Activated CD4-positive, alpha-beta memory T cell treated with anti-CD3 and anti-CD28 coated beads, Interleukin-2, amount 10 ng/mL, durations not matched to agents 7 days and 5 days (primary cell): ENCODE measurements at places on chromosomes 12 and 14.

DNA sequence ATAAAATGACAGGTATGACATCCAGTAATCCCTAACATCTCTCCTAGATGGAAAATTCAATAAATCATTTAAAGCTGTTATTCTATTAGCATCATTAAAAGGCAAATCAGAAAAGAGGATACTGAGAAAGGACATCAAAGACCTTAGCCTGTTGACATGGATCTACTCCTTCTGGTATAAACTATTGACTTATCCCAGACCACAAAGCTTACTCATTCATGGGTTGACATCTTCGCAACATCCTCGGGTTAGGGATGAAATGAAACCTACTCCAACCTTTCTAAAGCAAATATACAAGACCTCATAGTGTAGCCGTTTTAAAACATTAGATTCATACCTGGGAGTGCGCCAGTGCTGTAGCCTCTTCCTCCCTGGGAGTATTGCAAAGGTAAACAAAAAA, 191.5 kb upstream of the BTG1 start:
- no peak for DNase-seq

- no peak for DNase-seq
Observed at GRCh38 chr14:49982501-49982951, 89.6 kb downstream of the ARF6 start.

- no peak for DNase-seq
Observed at GRCh38 chr12:85448548-85449139, 168.6 kb downstream of the ALX1 start.

GRCh38 chr14:44988694-44989093, 26.7 kb downstream of the TOGARAM1 start:
- no peak for DNase-seq

- DNase-seq, result no peak
Observed at GRCh38 chr14:68807987-68808386, 15.1 kb upstream of the ZFP36L1 start.

DNA sequence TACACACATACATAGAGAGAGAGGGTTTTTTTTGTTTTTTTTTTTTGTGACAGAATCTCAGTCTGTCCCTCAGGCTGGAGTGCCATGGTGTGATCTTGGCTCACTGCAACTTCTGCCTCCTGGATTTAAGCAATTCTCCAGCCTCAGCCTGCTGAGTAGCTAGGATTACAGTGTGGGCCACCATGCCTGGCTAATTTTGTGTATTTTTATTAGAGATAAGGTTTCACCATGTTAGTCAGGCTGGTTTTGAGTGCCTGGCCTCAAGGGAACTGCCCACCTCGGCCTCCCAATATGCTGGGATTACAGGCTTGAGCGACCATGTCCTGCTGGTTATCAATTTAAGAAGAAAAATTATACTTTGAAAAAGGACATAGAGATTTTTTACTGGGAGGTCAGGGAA, 710.6 kb downstream of the SLC6A15 start:
- no peak for DNase-seq

GRCh38 chr12:56243731-56244181, 13.9 kb downstream of the SLC39A5 start:
- DNase-seq, result no peak

- DNase-seq, result no peak
Observed at GRCh38 chr14:99015833-99016232, 256.2 kb downstream of the BCL11B start.

GRCh38 chr12:121523741-121524140, 57.1 kb downstream of the KDM2B start:
- DNase-seq, result no peak

DNA sequence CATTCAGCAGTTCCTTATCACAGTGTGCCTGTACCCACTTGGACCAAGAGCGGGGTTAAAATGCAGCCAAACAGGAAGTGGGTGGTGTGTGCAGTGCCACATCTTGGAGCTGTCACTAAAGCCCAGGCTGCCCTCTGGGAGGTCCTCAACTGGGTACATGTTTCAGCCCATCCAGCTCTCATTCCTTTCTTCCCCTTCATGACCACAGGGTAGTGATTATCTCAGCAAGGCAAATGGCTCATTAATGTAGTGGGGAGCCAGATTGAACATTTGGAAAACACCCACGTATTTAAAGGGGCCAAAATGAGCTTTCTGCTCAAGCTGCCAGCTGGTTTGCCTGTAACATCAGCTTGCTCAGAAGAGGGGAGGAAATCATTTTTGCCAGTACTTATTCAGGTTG, 210.8 kb upstream of the BTG1 start:
- DNase-seq, result no peak

DNA sequence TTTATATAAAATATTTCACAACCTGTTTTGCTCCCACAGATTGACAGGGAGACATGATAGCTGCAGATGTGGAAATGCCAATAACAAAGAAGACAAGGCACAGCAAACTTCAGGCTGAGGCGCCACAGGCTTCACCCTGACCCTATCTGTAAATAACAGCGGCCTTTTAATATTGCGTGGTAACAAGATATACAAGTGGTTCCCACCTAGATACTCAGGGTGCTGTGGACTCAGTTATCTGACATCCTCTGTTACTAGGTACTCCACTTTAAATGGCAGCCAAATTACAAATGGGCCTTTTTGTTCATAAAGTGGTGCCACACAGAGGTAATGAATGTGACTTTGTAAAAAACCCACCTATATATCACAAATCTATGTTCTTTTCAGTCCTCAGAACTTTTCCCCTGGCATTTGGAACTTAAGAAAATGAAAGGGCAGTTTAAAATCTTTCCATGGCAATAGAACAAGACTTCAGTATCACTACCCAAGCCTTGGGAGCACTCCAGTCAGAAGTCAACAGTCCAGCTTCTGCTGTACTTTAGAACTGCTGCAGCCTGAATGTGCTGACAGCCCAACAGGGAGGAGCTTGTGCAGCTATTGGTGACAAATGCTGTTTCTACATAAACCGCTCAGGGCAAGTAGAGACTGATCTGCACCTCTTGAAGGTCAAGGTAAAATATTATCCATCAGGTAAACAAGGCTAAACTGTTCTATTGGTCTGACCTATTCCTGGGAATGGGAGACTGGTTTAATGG, 86.2 kb upstream of the DCD start:
- DNase-seq, result no peak

- no peak for DNase-seq
Observed at GRCh38 chr14:35114036-35114435, 7.8 kb downstream of the PPP2R3C start.

GRCh38 chr14:60153991-60154390, 11.2 kb downstream of the DHRS7 start:
- peak; percentile 21 for DNase-seq

GRCh38 chr14:35978561-35978960, 152.4 kb downstream of the BRMS1L start:
- no peak for DNase-seq

GRCh38 chr12:14654416-14654815, 42.0 kb downstream of the GUCY2C start:
- no peak for DNase-seq

DNA sequence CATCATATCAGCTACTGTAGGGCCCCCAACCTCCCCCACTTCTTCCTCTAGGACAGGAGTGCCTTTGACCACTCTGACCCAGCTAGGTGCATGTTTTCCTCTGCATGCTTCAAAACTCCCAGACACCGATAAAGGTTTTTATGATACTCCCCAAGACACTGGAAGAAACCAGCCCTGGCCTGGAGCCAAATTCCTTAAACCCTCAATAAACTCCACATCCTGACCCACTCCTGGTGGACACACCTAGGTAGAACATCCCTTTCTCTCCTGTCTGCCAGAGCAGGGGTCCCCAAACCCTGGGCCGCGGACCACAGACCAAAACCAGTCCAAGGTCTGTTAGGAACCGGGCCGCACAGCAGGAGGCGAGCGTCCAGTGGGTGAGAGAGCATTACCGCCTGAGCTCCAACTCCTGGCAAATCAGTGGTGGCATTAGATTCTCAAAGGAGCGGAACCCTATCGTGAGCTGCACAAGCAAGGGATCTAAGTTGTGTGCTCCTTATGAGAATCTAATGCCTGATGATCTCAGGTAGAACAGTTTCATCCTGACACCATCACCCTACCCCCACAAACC, 49.6 kb downstream of the NT5DC3 start:
- DNase-seq, result no peak

- no peak for DNase-seq
Observed at GRCh38 chr12:120720234-120720986, 5.2 kb upstream of the ACADS start.

GRCh38 chr12:23375621-23376020, 573.8 kb downstream of the SOX5 start:
- no peak for DNase-seq

DNA sequence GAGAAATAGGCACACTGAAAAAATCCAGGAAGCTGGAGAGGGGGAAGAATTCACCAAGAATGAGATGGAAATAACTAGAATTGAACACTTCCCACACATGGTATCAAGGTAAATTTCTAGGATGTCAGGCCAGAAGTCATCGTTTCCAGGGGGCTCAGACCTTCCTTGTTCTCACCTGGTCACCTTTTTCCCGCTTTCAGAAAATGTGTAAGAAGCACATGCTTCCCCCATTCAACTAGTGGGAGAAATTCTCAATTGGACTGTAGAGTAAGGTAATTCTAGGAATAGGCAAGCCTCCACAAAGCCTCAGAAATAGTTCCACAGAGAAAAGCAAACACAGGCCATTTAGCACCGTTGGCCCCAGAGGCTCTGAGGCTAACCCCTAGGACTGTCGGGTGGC, 2.8 kb upstream of the PTMS start:
- no peak for DNase-seq

DNA sequence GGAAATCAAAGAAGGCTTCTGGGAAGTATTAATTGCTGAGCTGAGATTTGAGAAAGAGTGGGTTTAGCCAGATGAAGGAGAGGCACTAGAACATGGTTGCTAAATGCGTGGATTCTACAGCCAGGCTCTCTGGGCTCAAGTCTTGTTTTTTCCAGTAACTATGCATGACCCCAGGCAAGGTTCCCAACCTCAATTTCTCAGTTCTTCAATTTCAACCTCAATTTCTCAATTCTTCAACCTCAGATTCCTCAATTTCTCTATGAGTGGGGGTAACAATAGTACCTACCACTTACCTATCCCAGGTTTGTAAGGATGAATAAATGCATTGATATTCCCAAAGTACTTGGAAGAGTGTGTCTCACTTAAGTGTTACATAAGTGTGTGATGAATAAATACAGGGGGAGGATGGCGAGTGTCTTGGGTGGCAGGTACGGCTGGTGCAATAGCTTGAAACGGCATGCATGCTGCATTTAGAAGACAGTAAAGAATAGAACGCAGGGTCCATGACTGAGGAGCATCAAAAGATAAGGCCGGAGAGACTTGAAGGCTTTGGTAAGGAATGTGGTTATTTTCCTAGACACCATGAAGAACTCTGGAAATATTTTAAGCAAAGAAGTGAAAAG, 149.1 kb upstream of the ATP2B1 start:
- no peak for DNase-seq

DNA sequence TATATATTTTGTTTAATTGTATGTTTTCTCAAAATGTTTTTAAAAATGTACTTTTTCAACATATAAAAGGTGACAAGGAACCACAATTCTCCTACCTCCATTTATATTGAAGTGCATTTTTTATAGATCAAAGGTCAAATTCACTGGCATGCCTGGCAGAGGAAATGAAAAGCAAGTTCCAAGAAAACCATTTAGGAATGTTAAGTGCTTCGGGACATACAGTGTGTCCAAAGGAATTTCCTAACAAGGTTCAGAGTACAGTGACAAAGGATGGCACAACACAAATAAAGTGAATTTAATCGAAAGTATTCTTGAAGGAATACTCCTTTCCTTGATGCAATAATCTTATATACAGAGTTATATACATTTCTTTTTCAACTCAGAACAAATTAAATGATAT, 242.3 kb downstream of the CCER1 start:
- DNase-seq, result no peak

- DNase-seq, result no peak
Observed at GRCh38 chr14:37579274-37579673, 15.8 kb downstream of the FOXA1 start.

DNA sequence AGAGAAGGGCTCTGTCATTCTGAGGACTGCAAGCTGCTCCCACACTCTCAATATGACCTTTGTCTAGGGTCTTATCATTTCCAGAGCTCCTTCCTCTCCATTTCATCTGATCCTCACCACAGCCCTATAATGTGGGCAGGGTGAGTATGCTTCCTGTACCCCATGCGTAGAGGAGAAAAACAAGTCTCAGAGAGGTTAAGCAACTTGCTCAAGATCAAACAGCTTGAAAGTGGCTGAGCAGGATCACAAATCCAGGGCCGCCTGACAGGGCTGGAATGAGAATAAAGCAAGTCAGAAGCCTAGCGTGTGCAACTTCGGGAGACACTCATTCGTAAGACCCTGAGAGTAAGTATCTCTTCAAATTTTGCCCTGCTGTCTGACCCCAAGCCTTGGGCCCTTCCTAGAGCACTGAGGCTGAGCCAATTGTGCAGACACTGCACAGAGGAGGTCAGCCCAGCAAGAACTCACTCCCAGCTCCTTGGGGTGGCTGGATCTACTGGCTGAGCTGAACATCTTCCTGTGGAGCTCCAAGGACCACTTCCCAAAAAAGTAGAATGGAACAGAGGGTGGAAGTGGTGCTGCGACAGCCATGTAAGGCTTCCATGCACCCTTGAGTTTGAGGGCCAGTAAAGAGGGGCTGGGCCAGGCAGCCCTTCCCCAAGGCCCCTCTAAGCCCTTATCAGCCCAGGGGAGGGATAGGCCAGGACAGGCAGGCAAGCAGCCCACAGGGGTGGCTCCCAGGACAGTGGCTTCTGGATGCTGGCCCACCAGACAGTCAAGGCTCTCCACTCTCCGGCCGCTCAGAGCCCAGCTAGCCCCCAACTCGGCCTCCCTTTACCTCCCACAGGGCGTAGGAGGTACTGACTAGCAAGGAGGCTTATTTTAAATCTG, 10.5 kb downstream of the ZFP36L1 start:
- peak; percentile 58 for DNase-seq

- DNase-seq, result no peak
Observed at GRCh38 chr12:15270591-15270990, 49.4 kb upstream of the RERG start.

DNA sequence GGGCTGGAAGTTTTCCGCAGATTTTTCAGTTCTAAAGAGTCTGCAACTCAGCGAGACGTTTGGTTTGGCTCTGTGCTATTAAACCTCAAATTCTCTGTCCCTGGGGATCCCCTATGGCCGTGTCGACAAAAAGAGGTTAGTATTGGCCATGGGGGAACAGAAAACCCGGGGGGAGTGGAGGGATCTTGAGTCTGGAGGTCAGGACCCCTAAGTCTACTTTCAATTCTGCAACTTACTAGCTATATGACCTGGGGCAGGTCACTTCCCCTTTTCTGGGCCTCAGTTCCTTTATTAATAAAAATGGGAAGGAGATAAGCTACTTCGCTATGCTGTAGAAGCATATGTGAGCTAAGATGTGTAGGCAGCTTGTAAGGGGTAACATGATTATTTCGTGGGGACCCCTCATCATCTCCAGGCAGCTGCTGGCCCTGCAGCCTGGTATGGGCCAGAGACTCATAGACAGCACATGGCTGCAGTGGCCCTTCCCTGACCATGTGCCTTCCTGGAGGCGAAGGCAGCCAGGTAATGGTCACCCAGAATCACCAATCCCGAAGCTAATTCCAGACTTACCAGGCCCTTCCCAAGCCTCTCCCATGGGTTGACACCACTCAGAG, 8.6 kb downstream of the ASB2 start:
- no peak for DNase-seq

- DNase-seq, result no peak
Observed at GRCh38 chr14:22464422-22465142, 124.4 kb downstream of the DAD1 start.

GRCh38 chr14:74893614-74894091, 11.9 kb downstream of the DLST start:
- no peak for DNase-seq
